Adipose tissue (tissue), 3 donors: ENCODE measurements at places on chromosomes 2 and 18. TPM values are rescaled to one million over a fixed set of nuclear protein-coding genes. Genes with fewer than 3 reads are reported as not detected.

Gene NEB
- polyA plus RNA-seq = 1.1 TPM

Gene DNAH7
- 2.3 TPM for polyA plus RNA-seq

Gene MARCO
- polyA plus RNA-seq = 26.5 TPM

Gene KIAA2012
- polyA plus RNA-seq = 0.01 TPM
